NCI-H446 (cell line): ENCODE measurements at places on chromosomes 6 and 20.

- no peak for DNase-seq
These were observed 585.5 kb upstream of the ADGRB3 start for GRCh38 chr6:68049562-68049961.

DNA sequence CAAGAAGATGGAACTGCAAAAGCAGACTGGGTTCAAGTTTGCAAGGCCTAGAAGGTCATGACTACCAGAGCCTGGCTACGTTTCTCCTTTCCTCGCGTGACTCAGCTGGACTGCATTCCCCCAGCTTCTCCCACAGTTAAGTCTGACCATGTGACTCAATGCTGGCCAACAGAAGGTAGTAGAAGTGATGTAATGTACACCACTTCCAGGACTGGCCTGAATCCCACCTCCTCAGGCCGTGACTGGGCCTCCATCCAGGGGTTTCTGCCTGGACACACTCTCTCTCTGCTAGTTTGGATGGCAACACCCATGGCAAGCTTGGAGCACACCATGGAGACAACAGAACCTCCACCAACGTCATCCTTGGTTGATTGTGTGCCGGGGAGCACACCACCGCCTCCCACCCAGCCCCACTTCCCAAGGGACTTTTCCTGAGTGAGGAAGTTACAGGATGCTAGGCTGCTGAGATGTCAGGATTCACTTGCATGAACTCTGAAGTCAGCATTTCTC lies 112.0 kb upstream of the CDYL start:
- peak; percentile 36 for DNase-seq

GRCh38 chr20:57022306-57022705 lies 244.1 kb downstream of the BMP7 start:
- DNase-seq, result no peak

DNA sequence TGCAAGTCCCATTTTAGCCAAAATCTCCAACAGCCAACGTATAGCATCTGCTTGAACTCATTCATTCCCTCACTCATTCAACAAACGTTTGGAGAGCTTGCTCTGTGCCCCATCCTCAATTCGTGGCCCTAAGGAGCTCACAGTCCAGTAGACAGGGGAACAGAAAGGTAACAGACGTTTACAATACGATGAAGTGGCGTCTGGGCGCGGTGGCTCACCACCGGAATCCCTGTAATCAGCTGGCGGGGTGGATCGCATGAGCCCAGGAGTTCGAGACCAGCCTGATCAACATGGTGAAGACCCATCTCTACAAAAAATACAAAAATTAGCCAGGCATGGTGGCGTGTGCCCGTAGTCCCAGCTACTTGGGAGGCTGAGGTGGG lies 790 bp upstream of the E2F1 start:
- no peak for DNase-seq

GRCh38 chr6:157531169-157531985 lies 150.4 kb downstream of the ZDHHC14 start:
- DNase-seq, result no peak

DNA sequence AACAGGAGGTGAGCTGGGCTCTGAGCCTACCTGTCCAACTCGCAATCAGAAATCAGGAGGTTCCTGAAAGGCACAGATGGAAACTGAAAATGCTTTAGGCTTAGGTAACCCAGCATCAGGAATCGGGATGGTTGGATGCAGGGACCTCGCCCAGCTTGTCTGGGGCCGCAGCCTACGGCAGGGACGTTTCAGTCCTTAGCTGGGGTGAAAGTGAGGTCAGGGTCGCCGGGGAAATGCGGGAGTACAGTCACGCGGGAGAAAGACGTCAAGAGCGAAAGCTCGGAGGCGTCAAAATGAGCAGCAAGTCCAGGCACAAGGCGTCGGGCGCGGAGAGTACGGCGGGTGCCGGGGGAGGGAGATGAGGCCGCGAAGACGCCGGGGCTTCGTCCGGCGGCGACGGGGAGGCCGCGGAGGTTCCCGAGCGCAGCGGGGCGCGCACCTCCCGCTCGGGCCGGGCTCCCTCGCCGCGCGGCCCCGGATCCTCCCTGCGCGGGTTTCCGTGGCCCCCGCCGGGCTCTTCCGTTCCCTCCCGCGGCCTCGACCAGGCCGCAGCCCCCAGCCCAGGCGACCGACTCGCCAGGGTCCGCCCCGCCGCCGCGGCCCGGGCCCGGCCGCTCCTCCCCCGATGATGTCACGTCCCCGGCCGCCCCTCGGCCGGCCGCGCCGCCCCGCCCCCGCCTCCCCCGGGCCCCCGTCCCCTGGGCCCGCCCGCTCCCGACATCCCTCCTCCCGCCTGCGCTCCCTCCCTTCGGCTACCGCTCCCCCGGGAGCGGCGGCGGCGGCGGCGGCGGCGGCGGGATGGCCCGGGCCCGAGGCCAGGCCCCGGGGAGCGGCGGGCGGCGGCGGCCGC lies at the start of gene EBF4:
EBF4 (plus strand) TSS at position 745 of the 850 bp plus-strand sequence. CDS start 866 bp downstream, outside the sequence.
- peak; percentile 21 for DNase-seq

DNA sequence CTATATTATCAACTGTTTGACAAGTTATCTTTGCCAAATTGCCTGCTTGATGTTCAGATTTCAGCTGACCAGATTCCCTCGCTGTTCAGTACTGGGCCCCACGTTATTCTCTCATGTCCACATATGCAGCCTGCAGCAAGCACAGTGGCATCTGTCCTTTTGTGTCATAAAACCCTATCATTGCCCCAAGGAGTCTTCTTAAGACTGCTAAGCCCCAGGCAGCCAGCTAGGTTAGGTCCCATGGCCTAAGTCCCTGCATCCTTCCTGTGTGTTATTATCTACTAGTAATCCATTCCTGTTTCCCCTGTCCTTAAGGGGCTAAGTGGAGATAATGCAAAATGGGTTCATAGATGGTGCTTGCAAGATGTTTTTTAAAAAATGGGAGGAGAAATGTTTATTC lies 7.2 kb downstream of the KDM1B start:
- no peak for DNase-seq

GRCh38 chr6:110537208-110538123 lies 61.1 kb upstream of the SLC22A16 start:
- no peak for DNase-seq

- no peak for DNase-seq
These were observed 850.9 kb downstream of the TFAP2A start for GRCh38 chr6:9564021-9564420.
